ENCODE measurements at places on chromosomes 4 and X. TPM values are rescaled to one million over a fixed set of nuclear protein-coding genes. Genes with fewer than 3 reads are reported as not detected.

The RNF175 gene
- 0.25 TPM for polyA plus RNA-seq

The NXF2B gene
- polyA plus RNA-seq = not detected

The ADRA2C gene
- 3.4 TPM for polyA plus RNA-seq

The NOX1 gene
- 0.25 TPM for polyA plus RNA-seq

The ANOS1 gene
- polyA plus RNA-seq = 16.8 TPM

The MTHFD2L gene
- polyA plus RNA-seq = 13.6 TPM

The TKTL2 gene
- not detected for polyA plus RNA-seq

The NIPAL1 gene
- 3.1 TPM for polyA plus RNA-seq

The MAGEA2B gene
- polyA plus RNA-seq = not detected

The ADGRL3 gene
- 21.0 TPM for polyA plus RNA-seq

The AMBN gene
- polyA plus RNA-seq = not detected

The IL21 gene
- not detected for polyA plus RNA-seq

The RASGEF1B gene
- 5.1 TPM for polyA plus RNA-seq

The S100G gene
- polyA plus RNA-seq = not detected

The MEPE gene
- polyA plus RNA-seq = not detected

The CCDC158 gene
- 0.80 TPM for polyA plus RNA-seq

The STS gene
- polyA plus RNA-seq = 16.6 TPM

The NXF2 gene
- not detected for polyA plus RNA-seq

The NEUROG2 gene
- polyA plus RNA-seq = not detected

The IL15 gene
- polyA plus RNA-seq = 7.0 TPM

The TRMT10A gene
- polyA plus RNA-seq = 9.4 TPM

The BMX gene
- polyA plus RNA-seq = 2.3 TPM

The ARSJ gene
- polyA plus RNA-seq = 3.6 TPM

The DAPP1 gene
- polyA plus RNA-seq = 2.1 TPM

The CYBB gene
- 22.6 TPM for polyA plus RNA-seq

The ADH1B gene
- 10.2 TPM for polyA plus RNA-seq

The TLR3 gene
- 1.5 TPM for polyA plus RNA-seq

The NPY2R gene
- polyA plus RNA-seq = not detected

The PYURF gene
- 59.0 TPM for polyA plus RNA-seq

The FHDC1 gene
- 5.9 TPM for polyA plus RNA-seq

The ZNF711 gene
- polyA plus RNA-seq = 26.4 TPM

The AR gene
- 6.3 TPM for polyA plus RNA-seq

The IL2 gene
- not detected for polyA plus RNA-seq

The SLC25A53 gene
- 6.5 TPM for polyA plus RNA-seq

The CLNK gene
- polyA plus RNA-seq = 0.30 TPM

The MAGEC2 gene
- not detected for polyA plus RNA-seq

The TEX13D gene
- polyA plus RNA-seq = not detected
